Activated naive CD4-positive, alpha-beta T cell (primary cell): ENCODE measurements at places on chromosomes 12 and 14.

- DNase-seq = no peak
Measured at GRCh38 chr14:75046899-75047298, 4.4 kb downstream of the MLH3 start.

- no peak for DNase-seq
Measured at GRCh38 chr14:76782885-76783566, 21.8 kb downstream of the VASH1 start.

DNA sequence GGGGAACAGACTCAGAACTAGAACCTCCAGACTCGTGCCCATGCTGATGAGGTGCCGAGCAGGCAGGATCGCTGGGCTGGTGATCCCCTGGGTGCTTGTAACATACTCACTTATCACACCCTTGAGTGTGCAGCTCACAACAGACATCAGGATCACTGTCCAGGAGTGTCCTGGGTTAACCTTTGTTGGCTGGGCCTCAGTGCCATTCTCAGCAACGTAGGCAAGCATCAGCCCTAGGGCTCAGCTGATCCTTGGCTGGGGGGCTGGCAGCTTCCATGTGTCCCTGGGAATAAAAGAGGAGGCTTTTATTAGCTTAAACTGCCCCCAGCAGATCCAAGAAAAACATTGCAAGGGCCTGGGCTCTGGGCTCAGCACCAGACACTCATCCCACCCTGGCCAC is 1.6 kb downstream of the TMEM229B start:
- no peak for DNase-seq

DNA sequence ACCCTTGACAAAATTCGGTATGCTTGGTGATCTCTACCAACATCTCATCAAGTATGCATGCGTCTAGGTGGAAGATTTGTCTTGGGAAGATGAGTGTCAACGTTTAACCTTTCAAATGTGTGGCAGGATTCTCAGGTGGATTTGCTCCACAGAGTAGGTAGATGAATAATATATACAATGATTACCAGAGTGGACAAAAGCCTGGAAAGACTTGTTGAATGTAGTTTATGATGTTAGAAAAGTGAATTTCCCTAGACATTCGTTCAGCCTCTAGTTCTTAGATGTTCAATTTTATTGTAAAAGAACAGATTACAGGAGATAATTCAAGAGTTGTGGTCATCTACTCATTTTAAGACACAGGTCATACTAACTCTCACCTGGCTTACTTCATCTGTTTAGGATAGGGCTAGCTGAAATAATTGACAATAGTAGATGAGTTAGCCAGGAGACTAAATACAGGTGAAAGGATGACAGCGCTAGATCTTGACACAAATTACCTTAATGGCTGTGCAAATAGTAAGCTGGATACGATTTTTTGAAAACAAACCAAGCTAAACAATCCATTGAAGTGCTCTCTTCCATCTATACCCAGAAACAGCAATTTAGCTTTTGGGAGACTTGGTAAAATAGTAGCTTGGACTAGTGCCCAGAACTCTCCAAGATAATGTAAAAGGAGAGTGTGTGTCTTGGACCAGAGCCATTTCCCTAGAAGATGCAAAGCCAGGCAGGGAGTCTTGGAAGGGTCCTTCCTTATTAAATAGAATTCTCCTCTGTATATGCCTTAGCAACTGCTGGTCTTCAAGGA is 168.0 kb downstream of the DACT1 start:
- DNase-seq = no peak

- DNase-seq = no peak
Measured at GRCh38 chr12:102021540-102022246, 40.1 kb downstream of the WASHC3 start.
